Tibial nerve (tissue), 4 donors: ENCODE measurements at places on chromosomes 3 and 15.

- DNase-seq, result no peak
These were observed 128.4 kb downstream of the EEFSEC start for GRCh38 chr3:128281461-128282367.

DNA sequence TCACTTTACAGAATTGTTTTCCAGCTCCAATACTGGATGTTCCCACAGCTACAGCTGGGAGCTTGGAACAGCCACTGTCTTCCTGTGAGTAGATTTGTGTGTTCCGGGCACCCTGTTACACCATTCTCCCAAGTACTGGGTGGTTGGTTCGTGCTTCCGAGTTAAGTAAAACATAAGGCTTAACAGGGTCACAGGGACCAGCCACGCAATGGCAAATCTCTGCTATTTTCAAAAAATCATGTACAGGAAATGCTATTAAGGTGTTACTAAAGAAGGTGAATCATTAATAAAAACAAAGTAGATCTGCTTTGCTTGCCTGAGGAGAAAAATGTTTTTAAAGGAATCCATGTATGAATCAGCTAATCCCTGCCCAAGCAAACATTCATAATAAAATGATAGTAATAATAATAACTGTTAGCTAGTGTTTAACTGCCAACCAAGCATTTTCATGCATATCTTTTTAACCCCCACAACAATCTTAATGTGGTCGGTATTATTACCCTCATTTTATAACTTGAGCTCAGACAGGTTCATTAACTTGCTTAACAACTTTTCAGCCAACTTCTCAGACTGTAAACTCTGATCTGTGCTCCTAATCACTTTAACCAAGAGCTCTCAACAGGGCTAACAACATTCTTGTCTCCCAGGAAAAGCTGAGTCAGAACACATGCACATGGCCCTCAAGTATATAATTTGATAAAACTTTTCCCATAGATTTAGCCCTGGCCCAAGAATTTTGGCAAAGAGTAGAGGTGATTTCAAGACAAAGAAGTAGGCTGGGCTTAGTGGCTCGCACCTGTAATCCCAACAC, 2.7 kb upstream of the C2CD4A start:
- no peak for DNase-seq

DNA sequence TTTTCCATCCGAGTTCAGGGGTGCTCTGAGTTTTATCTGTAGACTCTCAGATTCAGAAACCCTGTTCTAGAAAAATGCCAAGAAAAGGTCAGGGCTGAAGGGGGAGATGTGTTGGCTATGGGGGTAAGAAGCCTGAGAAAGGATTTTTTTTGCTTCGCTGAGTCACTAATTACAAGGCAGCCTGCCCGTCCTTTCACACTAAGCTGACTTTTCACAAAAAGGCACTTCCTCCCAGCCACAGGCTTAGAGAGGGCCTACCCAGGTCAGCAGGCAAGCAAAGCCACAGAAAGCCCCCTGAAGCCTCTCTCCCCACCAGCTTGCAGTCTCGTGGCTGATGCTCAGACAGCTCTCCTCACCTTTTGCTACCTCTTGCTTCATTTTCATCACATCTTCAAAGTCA, 192.6 kb upstream of the PRICKLE2 start:
- no peak for DNase-seq

GRCh38 chr3:55718521-55718921, 231.4 kb upstream of the WNT5A start:
- no peak for DNase-seq

GRCh38 chr3:120597445-120598049, 1.4 kb downstream of the NDUFB4 start:
- no peak for DNase-seq

GRCh38 chr3:187801152-187801551, 55.9 kb upstream of the BCL6 start:
- DNase-seq, result no peak
